Bronchus fibroblast of lung (primary cell): ENCODE measurements at places on chromosomes 2 and 18. TPM values are rescaled to one million over a fixed set of nuclear protein-coding genes. Genes with fewer than 3 reads are reported as not detected.

Gene FN1
- 4,600 and 4,893 TPM in 2 replicates for total RNA-seq

Gene ICOS
- not detected in 2 replicates for total RNA-seq

Gene AQP12A
- total RNA-seq: not detected in 2 replicates

Gene CIB4
- total RNA-seq: not detected in 2 replicates

Gene CCDC68
- total RNA-seq: 3.7 and 6.1 TPM in 2 replicates
